Spinal cord (tissue), 10 donors: ENCODE measurements at places on chromosomes 6 and 20. TPM values are rescaled to one million over a fixed set of nuclear protein-coding genes. Genes with fewer than 3 reads are reported as not detected.

Gene PMEPA1
- polyA plus RNA-seq, result 30.5 TPM

- H3K4me3 ChIP-seq, result no peak overlapping the region
- H3K4me1 ChIP-seq, result no peaks in the 10 kb centered on the region
- H3K27me3 ChIP-seq, result no peaks in the 10 kb centered on the region
- H3K27ac ChIP-seq, result no peak overlapping the region
- H3K36me3 ChIP-seq, result peaks cover 15% of the 10 kb centered on the region
Measured at GRCh38 chr6:24564081-24564480, 69.3 kb downstream of the ALDH5A1 start.

GRCh38 chr20:63473555-63474449 lies 1.3 kb upstream of the KCNQ2 start:
- peaks cover 17% of the 10 kb centered on the region for H3K36me3 ChIP-seq
- no peak overlapping the region for H3K4me3 ChIP-seq
- peaks cover 25% of the 10 kb centered on the region for H3K27me3 ChIP-seq
- H3K27ac ChIP-seq, result no peak overlapping the region
- no peak for DNase-seq

DNA sequence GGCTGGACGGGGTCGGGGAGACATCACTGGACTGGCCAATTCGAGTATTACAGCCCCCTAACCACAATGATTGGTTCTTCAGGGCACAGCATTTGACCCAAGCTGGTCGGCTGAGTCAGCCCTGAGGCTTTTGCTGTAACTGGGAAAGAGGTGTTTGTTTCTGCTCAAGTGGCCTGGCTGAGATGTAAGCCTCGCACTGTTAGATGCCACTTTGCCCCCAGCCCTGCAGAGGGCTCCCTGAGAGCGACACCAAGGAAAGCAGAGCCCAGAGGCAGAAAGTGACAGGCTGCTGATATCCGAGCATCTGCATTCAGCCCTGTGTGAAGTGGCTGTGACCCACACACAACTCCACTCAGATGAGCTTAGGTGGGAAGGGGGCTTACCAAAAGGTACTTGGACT lies 19.4 kb downstream of the ERGIC3 start:
- no peaks in the 10 kb centered on the region for H3K27me3 ChIP-seq
- no peak overlapping the region for H3K4me3 ChIP-seq
- H3K36me3 ChIP-seq, result peaks cover 42% of the 10 kb centered on the region
- no peak for DNase-seq
- peaks cover 3% of the 10 kb centered on the region for H3K4me1 ChIP-seq

DNA sequence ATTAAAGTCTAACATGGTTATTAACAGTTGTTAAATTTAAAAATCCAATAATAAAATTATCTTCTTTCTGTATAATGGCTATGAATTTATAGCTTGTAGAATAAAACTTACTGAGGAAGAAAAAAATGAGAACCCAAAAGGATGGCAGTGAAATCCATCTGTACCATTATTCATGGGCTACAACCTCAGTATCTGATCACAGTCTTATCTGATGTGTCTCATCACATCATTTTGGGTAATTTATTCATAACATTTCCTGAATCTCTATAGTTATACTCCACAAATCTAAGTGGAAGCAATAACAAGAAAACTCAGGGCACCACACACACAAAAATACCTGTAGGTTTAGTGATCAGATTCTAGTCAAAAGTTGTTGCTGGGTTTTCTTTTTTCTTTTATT lies 7.3 kb downstream of the CLDN20 start:
- H3K4me1 ChIP-seq, result peaks cover 11% of the 10 kb centered on the region
- no peak for DNase-seq
- H3K27me3 ChIP-seq, result no peaks in the 10 kb centered on the region
- no peak overlapping the region for H3K4me3 ChIP-seq
- no peaks in the 10 kb centered on the region for H3K36me3 ChIP-seq
- peak overlapping the region; percentile 6 for H3K27ac ChIP-seq

GRCh38 chr20:47172579-47172978 lies 183.9 kb downstream of the ZMYND8 start:
- DNase-seq, result no peak
- no peaks in the 10 kb centered on the region for H3K27me3 ChIP-seq
- no peak overlapping the region for H3K27ac ChIP-seq
- no peak overlapping the region for H3K4me3 ChIP-seq
- peaks cover 4% of the 10 kb centered on the region for H3K4me1 ChIP-seq
- H3K36me3 ChIP-seq, result peaks cover 16% of the 10 kb centered on the region

DNA sequence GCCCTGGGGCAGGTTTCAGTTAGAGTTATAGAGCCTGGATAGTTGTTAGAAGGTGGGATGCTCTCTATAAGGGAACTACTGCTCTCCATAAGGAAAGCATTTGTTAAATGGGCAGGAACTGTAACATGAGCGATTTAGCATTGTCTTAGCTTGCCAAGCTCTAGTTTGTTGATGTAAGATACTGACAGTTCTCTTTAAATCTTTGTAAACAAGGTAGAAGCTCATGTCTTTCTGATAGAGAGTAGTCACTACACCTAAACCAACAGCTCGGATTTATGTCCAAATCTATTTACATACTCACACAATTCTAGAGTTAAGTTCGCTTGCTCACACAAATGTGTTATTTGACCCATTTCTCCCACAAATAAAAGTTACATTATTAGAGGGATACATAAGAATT lies 87.3 kb downstream of the PLCB1 start:
- no peaks in the 10 kb centered on the region for H3K27me3 ChIP-seq
- no peak for DNase-seq
- H3K36me3 ChIP-seq, result no peaks in the 10 kb centered on the region
- no peak overlapping the region for H3K27ac ChIP-seq
- no peaks in the 10 kb centered on the region for H3K4me1 ChIP-seq

DNA sequence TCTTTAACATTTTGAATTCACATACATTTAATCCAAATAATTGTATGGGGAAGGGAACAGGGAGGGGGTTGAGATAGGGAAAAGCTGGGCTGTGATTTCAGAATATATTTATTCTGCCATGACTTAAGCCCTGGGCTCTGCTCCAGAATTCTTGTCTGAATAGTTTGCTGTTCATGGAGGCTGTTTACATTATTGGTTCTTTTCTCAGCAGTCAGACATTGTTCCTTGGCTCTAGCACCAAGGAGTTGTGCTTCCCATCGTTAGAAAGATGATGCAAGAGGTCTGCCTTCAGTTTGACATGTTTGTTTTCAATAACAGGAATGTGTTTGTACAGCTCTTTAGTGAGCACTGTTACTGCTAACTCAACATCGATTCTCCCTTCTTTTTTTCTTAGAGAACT lies 198.8 kb upstream of the CDYL start:
- no peak overlapping the region for H3K27ac ChIP-seq
- H3K4me3 ChIP-seq, result no peak overlapping the region
- peak; percentile 53 for DNase-seq
- H3K36me3 ChIP-seq, result no peaks in the 10 kb centered on the region

Gene CCND3
- 44.0 TPM for polyA plus RNA-seq

DNA sequence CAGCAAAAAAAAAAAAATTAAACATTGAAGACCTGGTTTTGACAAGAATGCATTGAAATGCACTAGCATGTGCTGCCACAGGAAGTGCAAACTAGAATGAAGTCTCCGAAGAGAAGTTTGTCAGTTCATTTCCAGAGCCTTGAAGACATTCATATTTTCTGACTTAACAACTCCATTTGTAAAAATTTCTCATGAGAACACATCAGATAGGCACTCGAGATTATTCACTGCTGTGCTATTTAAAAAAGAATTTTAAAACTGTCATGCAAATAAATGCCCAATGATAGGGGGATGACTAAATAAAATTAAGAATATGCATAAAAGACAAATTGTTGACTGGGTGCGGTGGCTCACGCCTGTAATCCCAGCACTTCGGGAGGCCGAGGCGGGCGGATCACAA lies 394.6 kb upstream of the JARID2 start:
- H3K27ac ChIP-seq, result no peak overlapping the region
- H3K36me3 ChIP-seq, result no peaks in the 10 kb centered on the region
- no peak for DNase-seq
- H3K4me1 ChIP-seq, result no peaks in the 10 kb centered on the region
- H3K4me3 ChIP-seq, result no peak overlapping the region
- no peaks in the 10 kb centered on the region for H3K27me3 ChIP-seq

Gene GLP1R
- polyA plus RNA-seq, result 1.5 TPM

DNA sequence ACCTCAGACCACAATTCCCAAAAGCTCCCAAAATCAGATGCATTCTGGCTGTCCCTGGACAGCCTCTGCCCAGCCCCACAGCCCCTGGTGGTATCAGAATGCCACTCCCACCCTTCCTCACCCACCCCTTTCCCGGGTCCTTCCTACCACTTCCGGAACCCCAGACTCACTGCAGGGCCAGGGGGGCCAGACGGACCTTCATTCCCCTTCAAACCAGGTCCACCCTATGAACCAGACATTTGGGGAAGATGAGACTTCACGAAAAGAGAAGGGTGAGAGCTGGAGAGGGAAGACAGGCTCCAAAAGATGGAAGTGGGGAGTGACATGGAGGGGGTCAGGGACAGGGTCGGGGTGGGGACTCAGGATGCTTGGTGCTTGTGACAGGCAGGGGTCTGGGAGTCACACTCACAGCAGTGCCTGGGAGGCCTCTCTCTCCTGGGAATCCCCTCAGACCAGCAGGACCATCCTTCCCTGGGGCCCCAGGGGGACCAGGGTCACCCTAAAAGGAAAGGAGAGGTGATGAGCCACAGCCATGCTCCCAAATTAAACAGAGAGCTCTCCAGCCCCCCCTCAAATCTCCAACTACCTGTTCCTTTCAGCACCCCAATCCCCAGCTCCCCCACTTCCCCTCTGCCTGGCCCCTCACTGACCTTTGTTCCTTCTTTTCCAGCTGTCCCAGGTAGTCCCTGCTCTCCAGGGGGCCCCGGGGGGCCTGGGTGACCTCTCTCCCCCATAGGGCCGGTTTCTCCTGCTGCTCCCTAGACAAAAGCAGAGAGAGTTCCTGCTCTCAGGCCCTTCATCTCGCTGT lies 20.2 kb downstream of the COL11A2 start:
- no peaks in the 10 kb centered on the region for H3K4me1 ChIP-seq
- no peaks in the 10 kb centered on the region for H3K27me3 ChIP-seq
- no peak overlapping the region for H3K27ac ChIP-seq
- DNase-seq, result no peak

GRCh38 chr20:57792386-57793080 lies 82.7 kb upstream of the PMEPA1 start:
- H3K36me3 ChIP-seq, result no peaks in the 10 kb centered on the region
- H3K4me3 ChIP-seq, result no peak overlapping the region
- peaks cover 17% of the 10 kb centered on the region for H3K4me1 ChIP-seq
- no peak overlapping the region for H3K27ac ChIP-seq
- no peaks in the 10 kb centered on the region for H3K27me3 ChIP-seq

DNA sequence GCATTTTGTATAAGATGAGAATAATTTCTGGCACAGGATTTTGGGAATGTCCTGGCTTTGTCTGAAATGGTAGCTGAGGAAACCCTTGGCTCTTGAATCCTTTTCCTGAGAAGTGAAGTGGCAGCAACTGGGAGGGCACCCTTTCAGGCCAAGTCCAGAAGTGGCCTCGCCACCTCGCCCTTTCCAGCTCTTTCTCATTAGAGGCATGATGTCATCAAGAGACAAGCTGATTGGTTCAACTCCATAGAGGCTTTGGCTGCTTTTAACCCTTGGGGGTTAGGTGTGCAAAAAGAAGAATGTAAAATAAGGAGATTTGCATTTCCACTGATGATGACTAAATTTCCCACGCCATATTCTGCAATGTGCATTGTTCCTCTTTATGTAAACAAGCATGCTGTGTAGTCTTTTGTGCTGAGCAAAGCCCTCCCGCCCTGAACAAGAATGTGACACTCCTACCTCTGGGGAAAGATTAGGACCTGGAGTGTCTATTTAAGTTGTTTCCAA lies 116.5 kb downstream of the TCP11 start:
- H3K36me3 ChIP-seq, result no peaks in the 10 kb centered on the region
- H3K4me1 ChIP-seq, result peaks cover 31% of the 10 kb centered on the region
- no peak for DNase-seq
- no peaks in the 10 kb centered on the region for H3K27me3 ChIP-seq

DNA sequence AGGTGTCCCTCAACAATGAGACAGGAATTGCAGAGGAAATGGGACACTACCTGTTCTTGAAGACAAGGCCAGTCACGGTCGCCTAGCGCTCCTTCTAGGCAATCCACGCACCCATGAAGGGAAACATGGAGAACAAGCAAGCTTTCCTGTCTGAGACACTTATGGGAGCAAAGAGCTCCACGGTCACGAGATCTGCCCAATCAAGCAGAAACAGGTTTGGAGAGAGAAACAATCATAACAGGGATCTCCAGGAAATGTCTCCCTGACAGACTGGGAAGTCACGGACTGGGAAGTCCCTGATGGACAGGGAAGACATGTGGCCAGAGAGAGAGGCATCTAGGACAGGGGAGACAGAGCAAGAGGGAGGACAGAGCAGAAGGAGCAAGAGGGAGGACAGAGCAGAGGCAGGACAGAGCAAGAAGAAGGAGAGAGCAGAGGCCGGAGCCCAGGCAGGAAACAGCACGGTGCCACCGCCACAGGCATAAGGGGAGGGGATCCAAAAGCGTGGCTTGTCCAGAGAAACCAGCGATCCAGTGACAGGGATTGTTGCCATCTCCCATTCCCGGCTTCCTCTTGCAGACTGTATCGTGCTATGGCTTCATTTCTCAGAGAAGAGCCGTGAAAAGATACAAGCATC lies 167.8 kb upstream of the ZNF337 start:
- no peak for DNase-seq
- peaks cover 95% of the 10 kb centered on the region for H3K4me1 ChIP-seq

- H3K36me3 ChIP-seq, result no peaks in the 10 kb centered on the region
- H3K4me1 ChIP-seq, result peaks cover 13% of the 10 kb centered on the region
- H3K27me3 ChIP-seq, result no peaks in the 10 kb centered on the region
- DNase-seq, result no peak
- H3K27ac ChIP-seq, result no peak overlapping the region
- no peak overlapping the region for H3K4me3 ChIP-seq
Measured at GRCh38 chr20:37627767-37628130, 66.1 kb upstream of the CTNNBL1 start.

DNA sequence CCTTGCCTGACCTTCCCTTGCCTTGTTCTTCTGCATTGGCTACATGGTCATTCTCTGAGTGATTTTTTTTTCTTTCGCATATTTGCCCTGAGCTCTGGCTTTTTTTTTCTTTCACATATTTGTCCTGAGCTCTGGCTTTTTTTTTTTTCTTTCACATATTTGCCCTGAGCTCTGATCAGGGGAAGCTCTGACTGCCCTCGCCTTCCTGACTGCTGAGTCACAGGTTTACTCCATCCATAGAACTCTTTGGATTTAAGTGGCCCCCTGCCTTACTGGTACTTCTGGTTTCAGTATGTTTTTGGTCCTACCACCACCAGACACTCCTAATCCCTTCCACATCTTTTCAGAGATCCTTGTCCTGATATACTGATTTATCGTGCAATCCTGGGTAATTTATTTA lies 201.1 kb downstream of the OGFRL1 start:
- no peaks in the 10 kb centered on the region for H3K36me3 ChIP-seq
- no peaks in the 10 kb centered on the region for H3K27me3 ChIP-seq
- H3K27ac ChIP-seq, result no peak overlapping the region
- no peaks in the 10 kb centered on the region for H3K4me1 ChIP-seq

- H3K4me3 ChIP-seq, result no peak overlapping the region
- no peaks in the 10 kb centered on the region for H3K4me1 ChIP-seq
- H3K36me3 ChIP-seq, result no peaks in the 10 kb centered on the region
Measured at GRCh38 chr20:11564491-11564890, 353.2 kb upstream of the BTBD3 start.

GRCh38 chr6:151095538-151096254 lies 144.1 kb upstream of the AKAP12 start:
- H3K27me3 ChIP-seq, result no peaks in the 10 kb centered on the region
- H3K4me3 ChIP-seq, result no peak overlapping the region
- no peak overlapping the region for H3K27ac ChIP-seq
- H3K36me3 ChIP-seq, result peaks cover 10% of the 10 kb centered on the region

Gene DEFB124
- 0.53 TPM for polyA plus RNA-seq

GRCh38 chr6:40743690-40744446 lies 156.7 kb upstream of the LRFN2 start:
- H3K4me3 ChIP-seq, result no peak overlapping the region
- no peaks in the 10 kb centered on the region for H3K27me3 ChIP-seq
- DNase-seq, result no peak

Gene PNLDC1
- polyA plus RNA-seq, result 0.63 TPM
